Testis (tissue), 5 donors: ENCODE measurements at places on chromosomes 4 and X. TPM values are rescaled to one million over a fixed set of nuclear protein-coding genes. Genes with fewer than 3 reads are reported as not detected.

DNA sequence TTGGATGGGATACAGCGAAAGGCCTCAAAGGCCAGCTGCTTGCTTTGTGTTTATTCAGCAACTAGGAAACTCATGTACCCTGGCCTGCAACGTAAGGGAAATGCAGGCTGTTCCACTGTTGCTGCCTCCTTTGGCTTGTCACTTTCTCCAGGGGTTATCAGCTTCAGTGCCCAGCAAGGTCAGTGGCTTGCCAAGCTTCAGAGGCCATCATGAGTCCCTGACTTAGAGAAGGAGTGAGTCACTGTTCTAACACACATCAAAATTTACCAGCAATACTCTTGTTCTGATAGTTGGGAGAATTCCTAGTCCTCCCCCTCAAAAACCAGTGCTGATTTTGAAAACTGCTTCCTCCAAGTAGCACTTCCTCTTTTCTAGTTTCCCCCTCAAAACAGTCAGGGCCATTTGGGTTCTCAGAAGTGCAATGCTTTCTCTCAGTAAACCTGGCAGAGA lies 250.8 kb downstream of the ARHGAP24 start:
- peak; percentile 44 for DNase-seq

GRCh38 chrX:42869011-42869410 lies 91.0 kb upstream of the PPP1R2C start:
- no peak for DNase-seq

GRCh38 chr4:40335525-40335894 lies 377 bp downstream of the CHRNA9 start:
- DNase-seq = no peak

- no peak for DNase-seq
These were observed 189.7 kb downstream of the ANTXR2 start for GRCh38 chr4:79883290-79883689.

- DNase-seq = no peak
These were observed 139.3 kb downstream of the GASK1B start for GRCh38 chr4:158033416-158034120.

The TENM3 gene
- 10.9 TPM for polyA plus RNA-seq

DNA sequence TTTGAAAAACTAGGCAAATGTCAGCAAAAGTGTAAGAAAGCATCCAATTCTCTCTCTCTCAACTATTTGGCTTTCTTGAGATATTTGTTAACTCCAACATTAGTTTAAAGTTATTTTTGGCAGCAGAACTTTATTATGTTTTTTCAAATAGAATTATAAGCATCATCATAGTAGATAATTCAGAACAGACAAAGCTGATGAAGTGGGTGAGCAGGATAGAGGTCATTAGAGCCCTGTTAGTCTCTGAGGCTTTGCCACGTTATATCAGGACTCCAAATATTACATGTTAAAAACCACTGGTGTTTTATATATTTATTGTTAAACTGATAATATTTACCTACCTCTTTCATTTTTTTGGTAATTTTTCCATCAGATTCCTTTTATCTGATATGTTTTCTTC lies 903.0 kb downstream of the FSTL5 start:
- no peak for DNase-seq

The CC2D2A gene
- polyA plus RNA-seq = 16.9 TPM

DNA sequence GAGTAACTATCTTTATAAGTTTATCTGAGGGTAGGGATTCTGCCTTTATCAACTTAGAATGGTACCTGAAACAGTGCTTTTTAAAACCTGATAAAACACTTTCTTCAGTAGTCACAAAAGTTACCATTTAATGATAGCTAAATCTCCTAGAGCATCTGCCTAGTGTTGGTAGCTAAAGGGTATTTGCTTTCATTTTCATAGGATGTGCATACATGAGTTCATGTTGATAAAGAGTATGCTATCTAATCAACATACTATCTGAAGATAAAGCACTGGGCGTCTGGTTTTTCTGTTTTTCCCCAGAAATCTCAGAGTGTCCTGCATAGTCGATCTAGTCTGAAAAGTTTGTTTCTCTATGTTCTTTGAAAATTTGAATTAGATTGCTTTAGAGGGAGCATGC lies 75.1 kb downstream of the ADGRL3 start:
- no peak for DNase-seq

- no peak for DNase-seq
These were observed 34.4 kb downstream of the CC2D2A start for GRCh38 chr4:15504041-15504440.

DNA sequence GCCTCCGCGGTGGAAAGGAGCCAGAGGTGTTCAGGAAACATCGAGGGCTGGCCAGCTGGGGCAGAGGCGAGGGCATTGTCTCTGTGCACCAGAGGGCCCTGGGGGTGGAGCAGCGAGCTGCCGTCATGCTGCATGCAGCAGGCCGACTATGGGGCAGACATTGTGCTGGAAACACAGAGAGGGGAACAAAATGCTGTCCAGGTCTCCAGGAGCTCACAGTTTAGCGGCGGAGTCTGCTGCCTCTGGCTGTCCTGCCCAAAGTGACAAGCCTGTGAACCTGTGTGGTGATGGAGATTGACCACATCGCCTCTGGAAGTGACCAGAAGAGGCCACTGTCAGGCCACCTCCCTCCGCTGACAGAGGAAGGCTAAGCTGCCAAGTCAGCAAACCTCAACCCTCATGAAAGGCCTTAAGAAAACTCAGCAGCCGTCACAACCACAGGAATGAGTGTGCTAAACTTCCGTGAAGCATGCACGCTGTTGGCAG lies 20.1 kb upstream of the SASH3 start:
- peak; percentile 19 for DNase-seq

- peak; percentile 40 for DNase-seq
These were observed 1.0 kb downstream of the SCD5 start for GRCh38 chr4:82797405-82798111.

GRCh38 chr4:111991163-111991562 lies 154.1 kb upstream of the FAM241A start:
- DNase-seq = no peak

The CNGA2 gene
- 0.83 TPM for polyA plus RNA-seq

The RAI2 gene
- polyA plus RNA-seq = 13.5 TPM

The PNMA6F gene
- polyA plus RNA-seq = 0.84 TPM

DNA sequence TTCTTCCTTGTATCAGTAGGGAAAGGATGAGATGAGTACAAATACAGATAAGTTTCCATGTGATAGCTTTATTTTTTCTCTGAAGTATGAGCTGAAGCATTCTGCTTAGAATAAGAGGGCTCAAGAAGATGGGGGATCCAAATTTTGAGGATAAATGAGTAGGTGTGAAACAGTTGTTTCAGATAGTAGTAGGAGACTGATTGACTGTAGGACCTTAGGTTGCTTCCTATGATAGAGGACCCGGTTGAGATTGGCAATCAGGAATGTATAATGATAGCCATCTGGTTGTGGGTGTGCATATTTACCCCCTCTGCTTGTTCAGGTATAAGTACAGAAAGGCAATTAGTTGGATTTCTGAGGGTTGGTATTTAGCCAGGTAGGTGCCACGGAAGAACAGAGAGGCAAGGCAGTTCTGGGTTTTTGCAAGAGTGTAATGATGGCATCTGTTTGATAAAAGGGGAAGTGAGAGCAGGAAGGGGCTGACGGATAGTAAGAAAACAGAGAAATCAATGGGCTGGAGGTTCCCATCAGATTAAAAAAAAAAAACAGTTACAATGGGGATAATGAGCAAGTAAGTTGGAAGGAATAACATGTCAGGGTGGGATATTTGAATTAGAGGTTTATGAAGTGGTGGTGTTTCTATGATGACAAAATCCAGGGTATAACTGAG lies 13.7 kb downstream of the OCRL start:
- DNase-seq = no peak

- no peak for DNase-seq
These were observed 20.6 kb upstream of the IRAK1 start for GRCh38 chrX:154040307-154040756.

The ARAP2 gene
- 10.9 TPM for polyA plus RNA-seq

GRCh38 chrX:48045410-48046311 lies 25.8 kb downstream of the ZNF630 start:
- DNase-seq = peak; percentile 54

The FRAS1 gene
- 2.2 TPM for polyA plus RNA-seq

DNA sequence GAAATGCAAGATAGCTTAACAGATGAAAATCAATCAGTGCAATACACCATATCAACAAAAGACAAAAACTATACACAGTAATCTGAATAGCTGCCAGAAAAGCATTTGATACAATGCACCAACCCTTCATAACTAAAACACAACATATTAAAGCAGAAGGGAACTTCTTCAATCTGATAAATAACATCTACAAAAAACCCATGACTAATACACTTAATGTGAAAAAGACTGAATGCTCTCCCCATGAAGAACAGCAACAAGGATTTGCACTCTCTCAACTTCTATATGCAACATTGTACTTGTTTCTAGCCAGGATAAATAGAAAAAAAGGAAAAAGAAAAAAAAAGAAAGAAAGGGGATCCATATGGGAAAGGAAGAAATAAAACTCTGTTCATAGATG lies 139.7 kb downstream of the RBM47 start:
- no peak for DNase-seq

The FGG gene
- 5.1 TPM for polyA plus RNA-seq

The CLDN2 gene
- polyA plus RNA-seq = 6.5 TPM

The MAGEB2 gene
- 51.4 TPM for polyA plus RNA-seq

DNA sequence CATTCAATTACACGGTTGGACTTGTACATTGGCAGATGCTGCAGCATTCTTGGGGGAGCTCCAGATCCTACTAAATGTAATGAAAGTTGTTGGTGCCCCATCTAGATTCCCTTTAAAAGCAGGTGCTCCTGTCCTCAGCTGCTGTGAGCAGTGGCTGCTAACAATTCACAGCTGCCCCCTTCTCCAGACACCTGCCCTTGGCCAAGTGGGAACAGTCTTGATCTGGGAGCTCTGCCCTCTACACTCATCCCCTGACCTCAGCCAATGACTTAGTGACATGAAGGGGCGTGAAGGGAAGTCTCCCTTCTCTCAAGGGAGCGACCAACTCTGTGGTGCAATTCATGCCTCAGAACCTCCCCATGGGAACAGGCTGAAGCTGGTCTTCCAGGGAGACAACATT lies 125.7 kb downstream of the EIF4E start:
- no peak for DNase-seq

DNA sequence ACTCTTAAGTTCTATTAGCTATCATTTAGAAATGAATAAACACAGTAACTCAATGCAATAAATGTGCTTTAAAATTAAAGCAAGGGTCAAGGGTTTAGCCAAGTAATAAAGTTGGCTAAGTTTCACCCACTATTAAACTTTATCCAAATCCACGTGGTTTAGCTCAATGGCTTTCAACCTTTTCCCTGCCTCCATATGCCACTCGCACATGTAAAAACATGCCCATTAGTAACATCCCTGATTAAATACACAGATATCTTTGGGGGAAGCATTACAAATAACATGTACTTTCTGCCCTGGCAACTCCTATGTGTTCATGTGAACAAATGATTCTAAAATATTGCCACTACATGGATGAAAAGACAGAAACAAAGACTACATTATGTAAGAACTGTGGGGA lies 130.8 kb downstream of the ZAR1 start:
- no peak for DNase-seq
